ENCODE measurements at places on chromosomes 11 and 22. TPM values are rescaled to one million over a fixed set of nuclear protein-coding genes. Genes with fewer than 3 reads are reported as not detected.
A peak's percentile ranks its signal among the peaks of the same experiment; 100 is the strongest.

The TAF6L gene
- 15.1 TPM for total RNA-seq

DNA sequence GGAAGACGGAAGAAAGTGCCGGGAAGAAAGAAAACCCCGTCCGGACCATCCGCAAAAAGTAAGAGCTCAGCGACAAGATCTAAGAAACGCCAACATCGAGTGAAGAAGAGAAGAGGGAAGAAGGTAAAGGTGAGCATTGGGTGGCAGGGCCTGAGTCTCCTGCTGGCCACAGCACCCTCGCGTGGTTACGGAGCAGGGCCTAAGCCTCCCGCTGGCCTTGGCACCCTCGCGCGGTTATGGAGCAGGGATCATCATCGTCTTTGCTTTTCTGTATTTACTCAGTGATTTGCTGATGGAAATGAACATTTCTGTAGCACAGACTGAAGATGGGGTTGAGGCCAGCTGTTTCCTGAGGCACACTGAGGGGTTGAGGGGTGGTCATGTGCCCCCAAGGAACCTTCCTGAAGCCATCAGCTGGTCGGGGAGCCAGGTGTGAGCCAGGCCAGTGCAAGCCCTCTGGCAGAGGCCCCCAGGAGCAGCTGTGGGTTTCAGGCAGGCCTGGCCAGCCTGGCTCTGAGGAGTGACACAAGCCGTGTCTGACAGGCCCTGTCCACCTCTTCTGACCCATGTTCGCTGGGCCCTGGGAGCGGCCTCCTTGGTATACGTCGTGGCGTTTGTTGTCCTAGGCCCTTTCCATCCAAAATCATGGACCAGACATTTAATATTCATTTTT is 14.0 kb downstream of the IRF7 start:
- no peak for DNase-seq

The OR8A1 gene
- total RNA-seq, result not detected

The CYTH4 gene
- 2.9 TPM for total RNA-seq

The ARFGAP3 gene
- 84.8 TPM for total RNA-seq

DNA sequence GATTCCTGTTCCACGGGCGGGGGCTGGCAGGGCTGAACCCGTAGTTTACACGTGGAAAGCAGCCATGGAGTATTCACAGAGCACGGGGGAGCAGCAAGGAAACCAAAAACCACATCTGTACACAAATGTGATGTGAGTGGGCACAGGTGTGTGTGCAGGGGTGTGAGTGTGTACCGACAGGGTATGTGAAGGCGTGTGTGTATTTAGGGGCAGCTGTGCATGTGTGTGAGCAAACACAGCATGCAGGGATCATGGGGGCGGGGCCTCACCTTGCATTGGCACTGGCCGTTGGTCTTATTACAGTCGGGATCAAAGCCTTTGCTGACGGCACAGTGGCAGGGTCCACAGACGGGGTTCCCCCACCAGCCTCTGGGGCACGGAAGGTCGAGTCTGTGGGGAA is 58.4 kb downstream of the TRMU start:
- no peak for DNase-seq

The GPR137 gene
- total RNA-seq, result 9.8 TPM

- DNase-seq, result no peak
Measured at GRCh38 chr11:5541427-5541826, 6.9 kb downstream of the OR52H1 start.

DNA sequence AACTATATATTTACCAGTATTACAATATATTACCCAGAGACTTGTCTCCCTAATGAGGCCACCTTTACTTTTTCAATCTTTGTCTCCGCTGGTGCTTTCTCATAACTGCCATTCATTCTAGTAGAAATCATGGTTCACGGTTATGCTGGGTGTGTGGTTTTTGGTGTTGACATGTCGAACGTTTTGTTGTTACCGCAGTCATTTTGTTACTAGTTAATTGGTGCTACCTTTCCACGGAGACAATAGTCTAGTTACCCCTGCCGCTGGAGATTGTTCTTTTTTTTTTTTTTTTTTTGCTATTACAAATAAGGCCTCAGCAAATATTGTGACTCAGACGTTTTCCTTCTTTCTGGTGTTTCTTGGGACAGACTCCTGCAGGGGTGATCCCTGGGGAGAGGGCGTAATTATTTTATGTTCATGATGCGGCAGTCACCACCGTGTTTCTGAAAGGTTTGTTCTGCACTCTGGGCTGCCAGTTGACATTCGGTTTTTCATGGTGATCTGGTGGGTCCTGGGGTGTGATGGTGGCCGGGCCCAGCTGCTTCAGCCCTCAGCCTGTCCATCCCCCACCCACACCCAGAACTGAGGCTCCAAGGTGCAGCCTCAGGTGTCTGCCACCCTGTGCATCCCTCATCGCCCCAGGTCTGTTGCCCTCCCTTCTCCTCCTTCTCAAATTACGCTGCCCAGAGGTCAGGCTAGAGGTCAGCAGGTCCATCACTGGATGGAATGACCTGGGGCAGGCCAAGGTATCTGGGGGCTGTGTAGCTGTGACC is 28.6 kb downstream of the LRP5 start:
- no peak for DNase-seq

The B3GAT1 gene
- total RNA-seq, result 47.3 TPM

The TAF10 gene
- 10.2 TPM for total RNA-seq

GRCh38 chr11:60389279-60389910 is 6.9 kb upstream of the MS4A14 start:
- no peak for DNase-seq

The OR52I2 gene
- not detected for total RNA-seq

DNA sequence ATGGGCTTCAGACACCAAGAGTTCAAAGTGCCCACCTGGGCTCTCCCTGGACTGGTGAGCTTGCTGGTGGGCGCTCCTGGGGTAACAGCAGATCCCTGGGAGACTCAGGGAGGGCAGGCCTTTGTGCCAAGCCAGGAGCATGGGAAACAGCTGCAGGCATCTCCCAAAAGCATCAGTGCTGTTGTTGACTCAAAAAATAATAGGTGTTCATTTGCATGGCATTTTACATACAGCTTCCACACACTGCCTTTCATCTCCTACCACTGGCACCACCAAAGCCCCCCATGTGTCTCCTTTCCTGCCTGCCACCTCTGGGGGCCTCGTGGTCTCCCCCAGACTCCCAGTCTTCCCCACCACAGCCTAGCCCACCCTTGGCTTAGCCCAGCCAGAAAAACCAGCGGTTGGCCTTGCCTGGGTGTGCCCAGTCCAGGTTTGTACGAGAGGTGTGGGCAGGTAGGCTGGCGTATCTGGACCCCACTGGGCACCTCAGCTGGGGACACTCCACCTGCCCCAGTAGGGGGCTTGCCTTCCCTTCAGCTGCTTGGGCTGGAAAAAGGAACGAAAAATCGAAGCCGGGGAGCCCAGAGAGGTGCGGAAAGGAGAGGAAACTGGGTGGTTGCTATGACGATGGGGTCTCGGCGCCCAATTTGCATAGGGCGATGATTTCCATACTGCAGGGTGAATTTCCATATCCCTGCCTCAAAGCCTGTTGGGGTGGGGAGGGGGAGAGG is 15.0 kb downstream of the POU2F3 start:
- no peak for DNase-seq

The TREH gene
- not detected for total RNA-seq

GRCh38 chr11:117876341-117877119 is at the start of gene FXYD6:
Gene FXYD6 (minus strand): TSS chr11:117876658. CDS start chr11:117842776, 33,882 bp downstream.
- DNase-seq, result peak; percentile 66

The KRTAP5-8 gene
- total RNA-seq, result not detected

The TRPC6 gene
- 5.7 TPM for total RNA-seq

DNA sequence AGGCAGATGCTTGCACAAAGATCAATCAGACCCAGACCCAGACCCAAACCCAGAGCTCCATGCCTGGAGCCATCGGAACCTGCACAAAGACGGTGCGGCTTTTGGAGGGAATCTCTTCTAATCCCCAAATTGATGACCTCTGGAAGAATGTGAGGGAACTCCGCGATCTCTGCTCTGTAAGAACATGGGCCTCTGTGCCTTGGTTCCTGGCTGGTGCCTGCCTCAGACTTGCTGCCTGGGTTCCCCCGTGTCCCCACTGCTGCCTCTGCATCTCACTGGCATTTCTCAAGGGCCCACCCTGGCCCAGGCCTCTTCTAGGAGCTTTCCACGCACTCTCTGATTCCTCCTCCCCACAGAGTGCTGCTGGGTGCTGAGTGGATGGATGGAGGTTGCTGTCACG is 1044.4 kb downstream of the TBC1D22A start:
- DNase-seq, result no peak

DNA sequence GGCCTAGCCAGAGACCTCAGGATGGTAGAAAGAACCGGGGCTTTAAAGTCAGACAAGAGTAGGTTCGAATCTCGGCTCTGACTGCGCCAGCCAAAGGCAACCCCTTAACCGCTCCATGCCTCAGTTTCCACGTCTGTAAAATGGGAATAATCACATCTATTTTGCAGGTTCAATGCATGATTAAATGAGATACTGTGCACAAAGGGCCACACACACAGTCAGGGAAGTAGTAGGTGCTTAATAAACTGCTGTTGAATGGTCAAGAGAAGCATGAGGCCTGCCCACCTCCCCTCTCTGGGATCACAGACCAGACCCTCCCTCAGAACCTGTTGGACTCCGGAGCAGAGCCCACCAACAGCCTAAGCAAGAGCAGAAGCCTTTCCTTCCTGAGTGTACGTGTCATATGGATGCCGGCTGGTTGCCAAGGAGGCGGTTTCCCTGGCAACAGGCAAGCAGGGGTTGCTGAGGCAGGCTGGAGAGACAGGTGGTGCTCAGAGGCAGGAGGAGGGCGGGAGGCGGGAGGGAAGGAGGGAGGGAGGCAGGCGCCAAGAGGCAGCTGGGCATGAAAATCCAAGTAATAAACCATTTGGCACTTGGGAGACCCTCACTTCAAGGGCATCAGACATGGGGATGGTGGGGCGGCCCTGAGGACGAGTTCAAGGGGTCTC is 43.9 kb downstream of the NFAM1 start:
- DNase-seq, result peak; percentile 83

DNA sequence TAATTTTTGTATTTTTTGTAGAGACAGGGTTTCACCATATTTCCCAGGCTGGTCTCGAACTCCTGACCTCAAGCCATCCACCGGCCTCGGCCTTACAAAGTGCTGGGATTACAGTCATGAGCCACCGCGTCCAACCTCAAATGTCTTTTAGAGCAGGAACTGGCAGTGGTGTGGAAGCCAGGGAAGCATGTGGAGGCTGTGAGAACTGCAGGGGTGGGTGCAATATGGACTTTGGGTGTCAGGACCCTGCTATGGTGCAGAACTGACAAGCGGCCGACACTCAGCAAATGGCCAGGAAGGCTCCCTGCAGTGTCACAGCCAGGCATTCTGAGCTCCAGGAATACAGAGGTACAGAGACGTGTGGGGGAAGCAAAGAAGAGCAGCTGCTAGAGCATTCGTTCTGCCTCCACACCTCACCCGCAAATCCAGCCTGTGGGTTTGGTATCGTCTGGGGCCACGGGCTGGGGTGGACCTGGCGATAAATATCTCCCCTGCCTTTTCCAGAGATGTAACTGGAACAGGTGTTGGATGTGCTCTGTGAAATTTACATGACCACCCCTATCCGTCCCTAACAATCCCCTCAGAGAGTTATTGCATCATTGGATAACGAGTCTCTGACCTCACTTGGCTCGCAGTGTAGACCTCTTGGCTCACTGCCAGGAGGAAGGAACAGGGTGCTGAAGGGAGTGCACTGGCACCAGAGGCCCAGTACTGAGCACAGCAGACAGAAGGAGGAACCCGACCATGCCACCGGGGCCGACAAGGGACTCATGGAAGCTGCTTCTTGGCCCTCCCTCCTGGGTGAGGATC is 624.7 kb upstream of the B3GAT1 start:
- DNase-seq, result no peak

The HBE1 gene
- total RNA-seq, result 15.1 TPM

The C11orf91 gene
- not detected for total RNA-seq

DNA sequence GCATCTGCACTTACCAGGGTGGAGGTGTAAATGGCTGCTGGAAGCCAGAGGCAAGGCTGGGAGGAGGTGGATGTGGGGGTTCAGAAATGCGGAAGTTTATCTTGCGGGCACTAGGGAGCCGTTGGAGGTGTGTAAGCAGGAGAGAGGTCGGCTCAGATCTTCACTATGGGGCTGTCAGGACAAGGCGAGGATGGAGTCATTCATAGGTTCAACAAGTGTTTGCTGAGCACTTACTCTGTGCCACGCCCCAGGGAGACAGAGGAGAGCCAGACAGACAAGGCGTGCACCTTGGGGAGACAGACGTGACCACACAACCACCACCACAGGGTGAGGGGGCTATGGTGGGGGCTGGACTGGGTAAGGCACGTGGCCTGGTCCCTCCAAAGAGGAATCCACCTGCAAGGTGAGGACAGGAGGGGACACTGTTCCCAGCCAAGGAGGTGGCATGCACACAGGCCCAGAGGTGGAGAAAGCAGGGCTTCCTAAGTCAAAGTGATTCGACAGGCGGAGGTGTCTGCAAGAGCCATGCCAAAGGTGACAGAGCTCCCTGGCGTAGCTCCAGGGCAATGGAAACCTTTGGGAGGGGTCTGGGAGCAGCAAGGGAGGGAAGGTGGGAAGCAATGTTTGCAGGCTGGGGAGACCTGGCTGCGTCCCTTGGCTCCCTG is 30.8 kb upstream of the TCF20 start:
- DNase-seq, result no peak

DNA sequence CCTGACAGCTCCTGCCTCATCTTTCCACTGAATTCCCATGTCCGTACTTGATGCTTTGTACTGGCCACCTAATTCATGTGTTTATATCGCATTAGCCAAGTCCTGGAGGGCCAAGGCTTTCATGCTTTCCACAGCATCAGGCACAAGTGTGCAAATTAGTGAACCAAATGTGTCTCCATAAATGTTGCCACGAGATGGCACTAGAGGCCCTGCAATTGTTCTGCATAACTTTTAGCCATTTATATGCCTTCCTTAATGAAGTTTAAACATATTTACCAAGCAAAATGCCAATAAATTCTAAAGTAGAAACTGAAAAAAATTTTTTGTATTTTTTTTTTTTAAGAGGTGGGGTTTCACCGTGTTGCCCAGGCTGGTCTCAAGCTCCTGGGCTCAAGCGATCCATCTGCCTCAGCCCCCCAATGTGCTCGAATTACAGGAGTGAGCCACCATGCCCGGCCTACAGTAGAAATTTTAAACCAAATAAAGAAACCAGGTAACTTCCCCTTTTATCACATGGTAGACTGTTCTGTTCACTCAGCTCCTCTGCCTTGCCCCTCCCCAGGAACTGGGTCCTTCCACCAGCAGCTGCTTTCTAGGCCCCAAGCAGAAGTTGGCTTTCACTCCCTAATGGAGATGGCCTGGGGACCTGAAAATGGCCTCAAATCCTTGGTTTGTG is 20.8 kb upstream of the IL18BP start:
- peak; percentile 48 for DNase-seq

The CREB3L1 gene
- total RNA-seq, result 0.41 TPM

DNA sequence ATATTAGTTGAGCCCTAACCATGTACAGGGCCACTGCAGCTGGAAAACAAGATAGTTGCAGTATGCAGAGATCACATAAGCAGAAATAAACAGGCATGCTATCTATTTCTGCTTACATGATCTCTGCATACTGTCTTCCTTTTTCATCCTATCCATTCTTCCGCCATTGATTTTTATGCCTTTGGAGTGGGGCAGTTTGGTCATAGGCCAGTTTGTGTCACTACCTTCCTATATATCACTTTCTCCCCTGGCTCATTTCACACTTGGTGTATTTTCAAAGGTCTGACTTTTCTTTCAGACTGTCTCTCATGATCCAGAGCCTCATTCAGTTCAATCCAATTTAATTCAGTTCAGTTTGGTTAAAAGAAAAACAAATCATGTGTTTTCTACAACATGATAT is 829.6 kb downstream of the KCNA4 start:
- DNase-seq, result no peak

GRCh38 chr11:102546427-102546826 is 15.9 kb upstream of the MMP7 start:
- DNase-seq, result no peak
